ENCODE measurements at places on chromosomes 4 and X. TPM values are rescaled to one million over a fixed set of nuclear protein-coding genes. Genes with fewer than 3 reads are reported as not detected.

NHS gene
- 7.3 TPM for total RNA-seq

DNA sequence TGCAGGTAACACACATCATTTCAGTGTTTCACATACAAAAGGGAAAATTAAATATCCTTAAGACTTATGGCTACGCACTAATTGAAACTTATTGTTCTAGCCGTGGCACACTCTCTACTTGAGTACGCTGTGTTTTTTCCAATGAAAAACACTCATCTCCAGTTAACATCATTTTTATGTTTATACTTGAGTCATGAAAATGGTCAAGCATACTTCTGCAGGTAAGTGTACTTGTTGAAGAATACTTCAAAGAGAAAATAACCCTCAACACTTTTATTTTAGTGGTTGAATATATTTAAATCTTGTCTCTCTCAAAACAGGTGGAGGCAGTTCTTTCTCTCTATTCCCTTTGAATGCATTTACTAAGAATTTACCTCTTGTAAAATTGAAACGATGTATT lies 538.7 kb upstream of the PCDH7 start:
- H3K4me3 ChIP-seq: no peak overlapping the region
- DNase-seq: no peak
- H3K27ac ChIP-seq: no peak overlapping the region
- no peaks in the 10 kb centered on the region for H3K4me1 ChIP-seq
- H3K36me3 ChIP-seq: no peaks in the 10 kb centered on the region
- no peaks in the 10 kb centered on the region for H3K27me3 ChIP-seq

DNA sequence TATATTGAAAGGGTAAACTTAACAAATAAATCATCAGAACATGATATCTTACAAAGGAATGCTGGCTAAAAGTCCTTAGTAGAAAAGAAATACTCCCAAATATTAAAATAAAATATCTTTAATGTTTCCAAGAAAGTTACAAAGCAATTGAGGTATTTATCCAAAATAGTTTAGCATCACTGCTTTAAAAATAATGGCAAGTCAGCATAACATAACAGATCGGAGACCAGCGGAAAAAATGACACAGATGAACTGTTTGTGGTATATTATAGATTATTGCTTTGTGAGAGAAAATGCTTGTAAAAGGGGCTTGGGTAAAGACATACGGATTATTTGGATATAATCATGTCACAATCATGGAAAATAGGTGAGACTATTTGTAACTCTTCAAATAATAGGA lies 168.5 kb upstream of the TEX13C start:
- H3K27ac ChIP-seq: no peak overlapping the region
- no peaks in the 10 kb centered on the region for H3K36me3 ChIP-seq
- H3K4me3 ChIP-seq: no peak overlapping the region
- DNase-seq: no peak

DNA sequence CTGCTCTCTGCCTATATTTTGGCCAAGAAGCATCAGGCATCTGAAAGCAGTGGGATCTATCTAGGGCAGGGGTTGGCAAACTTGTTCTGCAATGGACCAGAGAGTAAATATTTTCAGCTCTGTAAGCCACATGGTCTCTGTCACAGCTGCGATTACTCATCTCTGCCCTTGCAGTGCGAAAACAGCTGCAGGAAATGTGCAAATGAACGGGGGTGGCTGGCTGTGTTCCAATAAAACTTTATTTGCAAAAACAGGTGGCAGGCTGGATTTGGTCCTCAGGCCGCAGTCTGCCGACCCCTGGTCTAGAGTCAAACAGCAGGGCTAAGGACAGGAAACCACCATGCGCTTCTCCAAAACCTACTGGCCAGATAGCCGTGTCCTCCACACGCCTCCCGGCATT lies 48.6 kb downstream of the ACOX3 start:
- H3K36me3 ChIP-seq: peaks cover 68% of the 10 kb centered on the region
- peaks cover 19% of the 10 kb centered on the region for H3K4me1 ChIP-seq
- H3K27me3 ChIP-seq: no peaks in the 10 kb centered on the region
- H3K27ac ChIP-seq: peak overlapping the region; percentile 3

NAT8L gene
- 2.8 TPM for total RNA-seq

DNA sequence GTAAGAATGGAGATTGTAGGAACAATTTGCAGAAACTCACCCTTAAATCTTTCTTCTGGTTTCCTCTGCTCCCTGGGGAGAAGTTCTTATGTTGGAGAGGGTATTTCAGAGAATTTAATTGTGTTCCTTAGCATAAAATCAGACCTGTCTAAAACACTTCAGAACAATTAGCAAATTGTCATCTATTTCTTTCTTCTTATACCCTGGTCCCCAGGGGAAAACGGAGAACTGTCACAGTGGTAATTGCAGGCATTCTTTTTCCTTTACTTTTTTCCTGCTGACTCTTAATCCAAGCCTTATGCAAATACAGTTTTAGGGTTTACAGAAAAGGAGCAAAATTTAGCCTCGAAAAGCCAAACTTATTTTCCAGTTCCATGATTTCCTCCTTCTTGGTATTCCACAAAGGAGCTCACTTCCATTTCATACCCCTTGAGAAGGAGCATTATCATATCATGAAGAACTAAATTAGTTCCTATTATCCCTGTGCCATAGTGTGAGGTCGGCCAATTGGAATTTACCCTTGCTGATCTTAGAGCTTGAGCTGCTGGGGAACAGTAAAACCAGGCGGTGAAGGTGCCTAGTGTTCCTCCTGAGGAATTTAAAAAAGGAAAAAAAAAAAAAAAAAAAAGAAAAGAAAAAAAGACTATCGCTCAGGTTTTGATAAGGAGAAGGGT lies 173.8 kb downstream of the IL15 start:
- no peak for DNase-seq
- no peak overlapping the region for H3K27ac ChIP-seq
- H3K36me3 ChIP-seq: no peaks in the 10 kb centered on the region
- H3K27me3 ChIP-seq: no peaks in the 10 kb centered on the region

Data from suprapubic skin (tissue), 4 donors.